ENCODE measurements at places on chromosomes 6 and 20.

DNA sequence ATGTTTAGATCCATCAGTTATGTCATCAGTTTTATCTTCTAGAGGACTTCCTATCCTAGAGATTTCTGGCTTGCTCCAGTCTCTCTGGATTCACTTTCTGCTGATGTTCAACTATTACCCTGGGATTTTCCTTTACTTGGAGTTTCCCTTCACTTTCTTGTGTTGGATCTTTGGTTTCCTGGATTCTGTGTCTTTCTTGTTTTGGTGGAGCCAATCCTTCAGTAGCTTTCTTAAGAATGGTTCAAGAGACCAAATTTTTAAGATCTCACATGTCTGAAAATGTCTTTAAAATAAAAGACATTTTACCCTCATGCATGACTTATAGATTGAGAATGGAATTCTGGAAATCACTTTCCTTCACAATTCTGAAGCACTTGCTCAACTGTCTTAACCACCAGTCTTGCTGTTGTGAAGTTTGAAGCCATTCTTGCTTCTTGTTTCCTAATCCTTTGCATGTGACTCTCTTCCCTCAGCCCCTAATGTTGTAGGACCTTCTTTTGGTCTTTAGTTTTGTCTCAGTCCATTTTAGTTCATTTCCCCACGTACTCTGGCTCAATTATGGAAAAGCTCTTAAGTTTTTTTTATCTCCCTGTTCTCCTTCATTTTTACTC lies 87.9 kb downstream of the ARID1B start:
- DNase-seq = no peak

- no peak for DNase-seq
These were observed 295.5 kb downstream of the PLCB1 start for GRCh38 chr20:8427419-8428040.

GRCh38 chr6:48765352-48765961 lies 654.5 kb upstream of the PTCHD4 start:
- peak; percentile 44 for DNase-seq

DNA sequence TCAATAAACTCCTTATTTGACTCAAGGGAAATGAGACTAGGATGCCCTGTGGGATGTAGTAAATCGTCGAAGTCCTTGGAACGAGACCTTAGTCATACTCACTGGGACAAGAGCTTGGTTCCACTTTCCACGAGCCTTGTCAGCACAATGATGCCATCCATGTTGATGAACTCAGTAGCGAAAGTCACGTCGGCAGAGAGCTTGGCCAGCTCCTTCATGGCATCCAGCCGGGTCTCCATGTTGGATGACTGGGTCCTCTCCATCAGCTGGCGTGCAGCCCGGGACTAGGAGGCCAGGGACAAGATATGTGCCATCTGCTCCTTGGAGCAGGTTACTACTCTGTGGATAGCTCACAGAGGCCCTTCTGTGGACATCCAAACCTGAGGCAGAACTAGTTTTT lies 17.5 kb downstream of the ELMO2 start:
- DNase-seq = no peak

GRCh38 chr6:3283641-3284435 lies 25.1 kb downstream of the PSMG4 start:
- no peak for DNase-seq

DNA sequence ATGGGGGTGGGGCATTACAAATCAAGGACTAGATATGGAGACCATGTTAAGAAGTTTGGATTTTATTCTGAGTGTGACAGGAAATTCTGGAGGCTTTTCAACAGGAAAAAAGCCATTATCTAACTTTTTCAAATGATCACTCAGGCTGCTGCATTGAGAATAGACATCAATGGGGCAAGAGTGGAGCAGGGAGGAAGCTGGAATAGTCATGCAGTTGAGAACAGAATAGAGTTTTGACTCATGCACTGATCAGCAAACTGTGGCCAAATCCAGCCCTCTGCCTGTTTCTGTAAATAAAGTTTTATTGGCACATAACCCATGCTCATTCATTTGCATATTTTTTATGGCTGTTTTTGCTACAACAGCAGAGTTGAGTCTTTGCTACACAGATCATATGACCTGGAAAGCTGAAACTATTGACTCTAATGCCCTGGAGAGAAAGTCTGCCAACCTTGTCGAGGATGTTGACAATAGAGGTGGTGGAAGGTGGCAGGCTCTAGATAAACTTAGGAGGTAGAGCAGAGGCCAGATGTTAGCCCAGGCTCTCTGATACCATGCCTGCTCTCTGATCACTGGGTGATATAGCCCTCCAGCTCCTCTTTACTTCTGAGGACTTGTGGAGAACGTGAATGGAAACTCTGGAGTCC lies 441.8 kb downstream of the PTPRT start:
- no peak for DNase-seq

DNA sequence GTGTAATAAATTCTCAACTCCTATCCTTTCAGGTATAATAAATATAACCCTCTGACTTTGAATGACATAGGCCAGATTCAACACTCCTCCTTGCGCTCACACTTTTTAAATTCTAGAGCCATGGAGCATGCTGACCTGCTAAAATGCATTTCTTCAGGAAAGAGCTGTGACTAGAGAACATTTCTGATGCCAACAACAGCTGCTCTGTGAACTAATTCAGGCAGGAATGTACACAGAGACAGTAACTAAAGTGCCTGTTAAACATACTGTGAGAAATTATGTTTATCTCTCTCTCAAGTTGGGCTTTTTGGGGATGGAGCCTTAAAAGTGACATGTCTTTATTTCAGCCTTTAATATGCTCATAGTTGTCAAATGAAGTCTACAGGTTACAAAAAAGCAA lies 8.3 kb downstream of the NHSL1 start:
- DNase-seq = no peak

DNA sequence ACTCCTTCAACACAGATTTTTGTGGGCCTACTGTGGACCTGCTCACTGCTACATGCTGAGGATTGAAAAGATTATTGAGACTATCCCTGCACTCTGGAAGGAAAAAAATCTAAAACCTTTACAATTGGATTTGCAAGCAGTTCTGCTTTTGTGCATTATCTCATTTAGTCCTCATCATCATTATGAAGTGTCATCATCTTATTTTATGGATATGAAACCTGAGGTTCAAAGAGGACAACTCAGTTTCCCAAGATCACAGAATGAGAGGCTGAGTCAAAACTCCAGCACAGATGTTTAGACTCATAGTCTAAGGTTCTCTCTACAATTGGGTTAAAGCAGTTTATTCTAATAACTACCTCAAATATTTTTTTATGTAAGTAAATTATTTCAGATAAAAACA lies 160.2 kb upstream of the MARCKS start:
- no peak for DNase-seq

All from right forelimb (tissue), 1 donor.